ENCODE measurements at places on chromosomes 12 and 14.

- H3K4me3 ChIP-seq = no peak overlapping the region
- no peaks in the 10 kb centered on the region for H3K36me3 ChIP-seq
- no peaks in the 10 kb centered on the region for H3K27me3 ChIP-seq
- DNase-seq = peak; percentile 91
These were observed 409.5 kb downstream of the SLC6A15 start for GRCh38 chr12:84502907-84503787.

GRCh38 chr14:51546603-51547258 lies 105.0 kb upstream of the FRMD6 start:
- no peaks in the 10 kb centered on the region for H3K27me3 ChIP-seq
- no peak overlapping the region for H3K4me3 ChIP-seq
- no peak for DNase-seq
- no peaks in the 10 kb centered on the region for H3K4me1 ChIP-seq

- DNase-seq = no peak
- peaks cover 15% of the 10 kb centered on the region for H3K4me1 ChIP-seq
- H3K27ac ChIP-seq = no peak overlapping the region
- no peak overlapping the region for H3K4me3 ChIP-seq
- H3K27me3 ChIP-seq = no peaks in the 10 kb centered on the region
These were observed 742.0 kb downstream of the GALC start for GRCh38 chr14:87251011-87251410.

GRCh38 chr14:31835049-31835448 lies 242.1 kb upstream of the ARHGAP5 start:
- no peaks in the 10 kb centered on the region for H3K36me3 ChIP-seq
- no peak overlapping the region for H3K4me3 ChIP-seq
- no peak overlapping the region for H3K27ac ChIP-seq
- no peaks in the 10 kb centered on the region for H3K27me3 ChIP-seq
- H3K4me1 ChIP-seq = no peaks in the 10 kb centered on the region

- peak; percentile 72 for DNase-seq
- no peak overlapping the region for H3K4me3 ChIP-seq
- H3K36me3 ChIP-seq = no peaks in the 10 kb centered on the region
- H3K4me1 ChIP-seq = peaks cover 25% of the 10 kb centered on the region
These were observed 2.6 kb upstream of the PLEKHG3 start for GRCh38 chr14:64701660-64702059.

DNA sequence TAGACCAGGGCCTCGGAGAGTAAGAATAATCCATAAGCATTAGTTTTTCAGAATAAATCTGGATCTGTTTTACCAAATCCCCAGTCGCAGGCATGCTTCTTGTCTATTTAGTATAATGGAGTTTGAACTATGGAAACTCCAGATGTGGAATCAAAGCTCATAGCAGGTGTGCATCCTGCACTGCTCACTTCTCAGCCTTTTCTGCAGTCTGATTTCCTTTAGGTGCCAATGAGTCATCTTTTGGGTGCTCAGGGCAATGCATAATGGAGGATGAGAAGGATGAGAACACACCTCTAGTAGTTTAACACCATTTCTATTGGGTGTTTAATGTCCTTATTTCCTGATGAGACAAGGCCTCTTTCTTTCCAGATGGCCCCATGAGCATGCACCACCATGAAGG lies 961.2 kb downstream of the TMEM121 start:
- H3K36me3 ChIP-seq = no peaks in the 10 kb centered on the region
- H3K27ac ChIP-seq = no peak overlapping the region
- H3K4me3 ChIP-seq = no peak overlapping the region
- H3K27me3 ChIP-seq = no peaks in the 10 kb centered on the region
- DNase-seq = no peak

DNA sequence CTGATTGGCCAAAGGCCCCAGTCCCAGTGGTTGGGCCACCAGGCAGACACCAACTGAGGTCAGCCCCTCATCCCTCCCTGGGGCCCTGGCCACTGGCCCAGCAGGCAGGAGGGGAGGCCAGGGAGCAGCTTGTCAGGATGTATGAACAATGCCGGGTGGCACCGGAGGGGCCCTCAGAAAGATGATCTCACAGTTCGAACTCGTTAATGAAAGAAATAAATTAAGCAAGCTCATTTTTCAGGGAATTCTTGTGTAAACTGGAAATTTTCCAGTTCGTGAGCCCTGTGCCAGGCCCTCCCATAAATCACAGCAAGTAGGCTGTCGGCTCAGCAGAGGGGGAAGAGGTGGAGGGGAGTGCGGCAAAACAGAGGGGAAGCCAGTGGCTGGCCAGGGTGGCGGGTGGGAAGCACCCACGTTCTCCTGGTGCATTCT lies 177.0 kb upstream of the VASH1 start:
- no peaks in the 10 kb centered on the region for H3K36me3 ChIP-seq
- no peak overlapping the region for H3K27ac ChIP-seq
- no peak for DNase-seq
- no peak overlapping the region for H3K4me3 ChIP-seq
- no peaks in the 10 kb centered on the region for H3K4me1 ChIP-seq

GRCh38 chr12:128008341-128008740 lies 258.6 kb upstream of the TMEM132C start:
- no peak for DNase-seq
- no peaks in the 10 kb centered on the region for H3K36me3 ChIP-seq
- no peak overlapping the region for H3K27ac ChIP-seq
- no peaks in the 10 kb centered on the region for H3K27me3 ChIP-seq
- no peak overlapping the region for H3K4me3 ChIP-seq
- no peaks in the 10 kb centered on the region for H3K4me1 ChIP-seq

- H3K27me3 ChIP-seq = no peaks in the 10 kb centered on the region
- H3K27ac ChIP-seq = no peak overlapping the region
- no peaks in the 10 kb centered on the region for H3K36me3 ChIP-seq
- peak overlapping the region; percentile 20 for H3K4me3 ChIP-seq
- DNase-seq = no peak
These were observed 260.0 kb downstream of the DUSP6 start for GRCh38 chr12:89092297-89092696.

- H3K4me3 ChIP-seq = no peak overlapping the region
- no peaks in the 10 kb centered on the region for H3K36me3 ChIP-seq
- H3K27me3 ChIP-seq = no peaks in the 10 kb centered on the region
- no peak overlapping the region for H3K27ac ChIP-seq
These were observed 515.2 kb downstream of the BCL11B start for GRCh38 chr14:98756749-98757148.

GRCh38 chr12:56029166-56029519 lies 8.3 kb downstream of the IKZF4 start:
- DNase-seq = no peak
- H3K27me3 ChIP-seq = no peaks in the 10 kb centered on the region
- H3K4me3 ChIP-seq = no peak overlapping the region

DNA sequence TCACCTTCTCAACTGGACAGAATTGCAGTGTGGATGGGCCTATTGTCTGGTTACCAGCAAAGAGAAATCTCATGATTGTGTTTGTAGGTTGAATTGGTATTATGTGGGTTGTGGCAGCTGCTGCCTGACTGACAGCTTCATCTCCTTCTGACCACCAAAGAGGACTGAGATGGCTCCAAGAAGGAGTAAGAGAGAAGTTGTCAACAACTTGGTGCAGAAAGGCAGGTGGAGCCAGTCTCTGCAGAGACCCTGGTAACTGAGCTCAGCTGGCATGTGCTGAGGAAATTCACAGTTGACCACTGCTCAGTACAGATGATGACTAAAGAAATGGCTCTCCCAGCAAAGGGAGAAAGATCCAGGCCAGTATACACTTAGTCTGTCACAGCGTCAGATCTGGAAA lies 240.0 kb upstream of the AMIGO2 start:
- H3K27me3 ChIP-seq = no peaks in the 10 kb centered on the region
- no peak overlapping the region for H3K4me3 ChIP-seq
- no peak for DNase-seq
- no peaks in the 10 kb centered on the region for H3K4me1 ChIP-seq

DNA sequence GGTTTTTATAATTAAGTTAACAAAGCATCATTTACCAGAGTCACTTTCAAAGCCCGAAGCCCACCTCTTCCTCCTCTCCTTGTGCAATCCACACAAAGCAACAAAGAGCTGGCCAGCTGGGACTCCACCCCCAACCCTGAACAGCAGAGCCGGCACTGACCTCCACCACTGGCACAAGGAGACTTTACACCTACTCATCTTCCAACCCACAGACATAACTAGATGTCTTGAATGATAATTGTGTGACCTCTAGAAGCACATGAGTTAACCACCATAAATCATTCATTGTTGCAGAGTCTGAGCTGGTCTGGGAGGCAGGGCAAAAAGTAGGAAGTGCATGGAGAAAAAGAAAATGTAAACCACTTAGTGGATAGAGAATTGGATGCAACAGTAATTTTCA lies 72.2 kb downstream of the ST8SIA1 start:
- DNase-seq = peak; percentile 66
- H3K27me3 ChIP-seq = no peaks in the 10 kb centered on the region
- H3K4me1 ChIP-seq = no peaks in the 10 kb centered on the region
- H3K36me3 ChIP-seq = no peaks in the 10 kb centered on the region
- H3K27ac ChIP-seq = peak overlapping the region; percentile 89

DNA sequence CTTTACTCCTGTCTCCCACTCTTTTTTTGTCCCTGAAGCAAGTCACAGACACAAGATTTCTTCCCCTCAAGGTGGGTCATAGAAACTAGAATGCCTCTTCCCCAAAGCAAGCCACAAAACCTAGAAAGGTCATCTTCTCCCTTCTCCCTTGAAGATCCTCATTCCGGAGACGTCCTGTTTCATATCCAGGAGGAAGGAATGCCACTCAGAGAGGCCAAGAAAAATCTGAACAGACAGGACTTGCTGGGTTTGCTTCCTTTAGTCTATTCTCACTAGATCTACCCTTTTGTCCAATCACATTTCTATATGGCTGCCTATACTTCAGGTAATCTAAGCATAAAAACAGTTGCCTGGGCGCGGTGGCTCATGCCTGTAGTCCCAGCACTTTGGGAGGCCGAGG lies 23.7 kb downstream of the SLC6A15 start:
- no peak for DNase-seq
- no peak overlapping the region for H3K4me3 ChIP-seq
- no peaks in the 10 kb centered on the region for H3K36me3 ChIP-seq
- no peaks in the 10 kb centered on the region for H3K27me3 ChIP-seq
- no peaks in the 10 kb centered on the region for H3K4me1 ChIP-seq
- no peak overlapping the region for H3K27ac ChIP-seq

- no peak for DNase-seq
- no peak overlapping the region for H3K4me3 ChIP-seq
- no peaks in the 10 kb centered on the region for H3K36me3 ChIP-seq
These were observed 636.4 kb downstream of the SLC6A15 start for GRCh38 chr12:84276215-84276614.

DNA sequence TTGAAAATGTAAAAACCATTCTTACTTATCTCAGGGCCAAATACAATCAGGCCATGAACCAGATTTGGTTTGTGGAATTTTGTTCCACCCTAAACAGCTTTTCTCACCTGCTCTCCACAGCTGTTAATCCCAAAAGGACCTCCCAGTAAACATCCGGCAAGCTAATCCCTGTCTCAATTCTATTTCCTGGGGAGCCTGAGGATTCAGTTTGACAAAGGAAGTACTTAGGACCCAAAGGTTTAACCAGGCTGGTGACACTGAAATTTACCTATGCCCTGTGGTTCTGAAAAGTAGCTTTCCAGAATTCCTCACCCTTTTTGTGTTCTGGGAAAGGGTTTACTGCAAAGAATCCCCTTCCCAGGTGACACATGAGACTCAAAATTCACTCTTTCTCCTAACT lies 15.0 kb downstream of the CAPZA3 start:
- peak overlapping the region; percentile 14 for H3K27ac ChIP-seq
- peak overlapping the region; percentile 65 for H3K4me3 ChIP-seq
- peak; percentile 91 for DNase-seq

DNA sequence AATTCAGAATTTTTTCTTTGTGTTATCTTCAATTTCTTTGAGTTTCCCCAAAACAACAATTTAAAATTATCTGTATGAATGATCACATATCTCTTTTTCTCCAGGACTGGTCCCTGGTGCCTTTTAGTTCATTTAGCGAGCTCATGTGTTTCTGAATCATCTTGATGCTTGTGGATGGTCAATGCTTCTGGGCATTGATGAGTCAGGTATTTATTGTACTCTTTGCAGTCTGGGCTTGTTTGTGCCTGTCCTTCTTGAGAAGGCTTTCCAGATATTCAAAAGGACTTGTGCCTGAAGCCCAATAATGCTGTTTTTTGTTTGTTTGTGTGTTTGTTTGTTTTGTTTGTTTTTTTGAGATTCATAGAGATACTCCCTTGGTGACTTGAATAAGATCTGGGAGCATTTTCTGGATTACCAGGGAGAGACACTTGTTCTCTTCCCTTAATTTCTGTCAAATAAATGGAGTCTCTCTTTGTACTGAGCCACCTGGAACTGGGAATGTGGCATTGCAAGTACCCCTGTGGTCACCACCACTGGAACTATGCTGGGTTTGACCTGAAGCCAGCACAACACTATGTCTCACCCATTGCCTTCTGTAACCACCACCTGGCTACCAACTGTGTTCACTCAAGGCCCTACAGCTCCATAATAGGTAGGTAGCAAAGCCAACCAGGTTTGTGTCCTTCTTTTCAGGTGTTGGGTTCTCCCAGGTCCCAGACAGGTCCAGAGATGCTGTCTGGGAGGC lies 56.3 kb downstream of the SLC6A15 start:
- no peak overlapping the region for H3K27ac ChIP-seq
- DNase-seq = no peak
- H3K4me1 ChIP-seq = no peaks in the 10 kb centered on the region
- H3K4me3 ChIP-seq = no peak overlapping the region

GRCh38 chr14:30251017-30251416 lies 307.9 kb upstream of the G2E3 start:
- H3K4me3 ChIP-seq = no peak overlapping the region
- no peaks in the 10 kb centered on the region for H3K4me1 ChIP-seq
- H3K27ac ChIP-seq = no peak overlapping the region
- H3K27me3 ChIP-seq = no peaks in the 10 kb centered on the region

DNA sequence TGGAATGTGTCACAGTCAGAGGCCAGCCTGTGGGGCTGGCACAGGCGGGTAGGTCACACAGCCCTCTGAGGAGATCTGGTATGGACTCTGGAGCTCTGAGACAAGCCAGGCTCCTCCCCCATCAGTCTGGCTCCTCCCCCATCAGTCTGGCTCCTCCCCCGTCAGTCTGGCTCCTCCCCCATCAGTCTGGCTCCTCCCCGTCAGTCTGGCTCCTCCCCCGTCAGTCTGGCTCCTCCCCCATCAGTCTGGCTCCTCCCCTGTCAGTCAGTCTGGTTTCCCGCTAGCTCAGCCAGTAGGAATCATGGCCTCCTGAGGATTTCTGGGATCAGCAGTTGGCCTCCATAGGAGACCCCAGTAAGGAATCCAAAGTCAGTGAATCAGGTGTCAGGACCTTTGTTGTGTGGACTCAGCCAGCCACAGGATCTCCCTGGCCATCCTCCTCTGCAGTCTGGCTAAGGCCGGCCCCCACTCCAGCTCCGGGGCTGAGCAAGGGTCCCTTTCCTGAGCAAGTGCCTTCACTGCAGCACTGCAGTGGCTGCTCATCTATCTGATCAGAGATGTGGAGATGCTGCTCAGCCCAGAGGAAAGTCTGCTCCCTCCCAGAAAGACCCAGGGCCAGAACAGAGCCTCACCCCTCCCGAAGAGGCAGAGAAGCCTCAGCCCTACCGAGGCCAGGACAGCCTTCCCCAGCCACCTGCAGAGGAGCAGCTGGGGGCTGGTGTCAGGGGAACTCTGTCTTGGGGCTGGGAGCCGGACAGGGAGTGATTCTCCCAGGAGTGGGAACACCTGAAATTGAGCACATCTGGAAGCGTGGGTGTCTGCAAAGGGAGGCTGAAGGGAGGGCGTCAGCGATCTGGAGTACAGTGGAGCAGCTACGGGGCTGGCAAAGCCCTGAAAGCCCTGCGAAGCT lies 35.7 kb downstream of the IQSEC3 start:
- H3K36me3 ChIP-seq = no peaks in the 10 kb centered on the region
- no peak overlapping the region for H3K27ac ChIP-seq
- peak; percentile 83 for DNase-seq
- H3K27me3 ChIP-seq = no peaks in the 10 kb centered on the region
